ENCODE measurements at places on chromosomes 11 and 22. TPM values are rescaled to one million over a fixed set of nuclear protein-coding genes. Genes with fewer than 3 reads are reported as not detected.

Gene APOL6
- 4.6 TPM for total RNA-seq

Gene MRPL40
- 63.5 TPM for total RNA-seq

Gene YPEL1
- total RNA-seq, result 0.17 TPM

Gene OR51B4
- total RNA-seq, result 21.5 TPM

Gene KCNJ1
- not detected for total RNA-seq

Gene SCGB1D2
- not detected for total RNA-seq

Gene OR8A1
- total RNA-seq, result not detected

Gene GNAZ
- 0.70 TPM for total RNA-seq

Gene GLYAT
- total RNA-seq, result not detected

Gene GRM5
- total RNA-seq, result 0.34 TPM

Gene OMP
- total RNA-seq, result 0.58 TPM

Gene HIC2
- 2.5 TPM for total RNA-seq

Gene TBX10
- total RNA-seq, result not detected

Gene SYT12
- 0.03 TPM for total RNA-seq

All from HT1080 (cell line).